ENCODE measurements at places on chromosomes 2 and 18.
A peak's percentile ranks its signal among the peaks of the same experiment; 100 is the strongest.

DNA sequence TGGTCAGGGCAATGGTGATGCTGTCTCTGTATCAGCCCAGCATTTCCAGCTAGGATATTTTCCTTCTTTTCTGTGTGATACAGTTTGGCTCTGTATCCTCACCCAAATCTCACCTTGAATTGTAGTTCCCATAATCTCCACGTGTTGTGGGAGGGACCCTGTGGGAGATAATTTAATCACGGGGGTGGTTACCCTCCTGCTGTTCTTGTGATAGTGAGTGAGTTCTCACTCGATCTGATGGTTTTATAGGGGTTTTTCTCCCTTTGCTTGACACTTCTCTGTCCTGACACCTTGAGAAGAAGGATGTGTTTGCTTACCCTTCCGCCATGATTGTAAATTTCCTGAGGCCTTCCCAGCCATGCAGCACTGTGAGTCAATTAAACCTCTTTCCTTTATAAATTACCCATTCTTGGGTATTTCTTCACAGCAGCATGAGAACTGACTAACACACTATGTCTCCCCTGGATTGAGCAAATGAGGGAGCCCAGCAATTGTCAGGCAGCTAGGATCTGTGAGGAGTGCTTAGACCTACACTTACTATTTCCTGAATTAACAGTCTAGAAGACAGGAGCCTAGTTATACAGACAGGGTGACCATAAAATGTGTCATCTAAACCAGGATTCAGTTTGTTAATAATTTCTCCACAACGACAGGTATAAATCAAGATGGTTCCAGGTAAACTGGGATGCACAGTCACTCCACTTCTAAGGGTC, 6.0 kb downstream of the SCN2A start:
- no peak for DNase-seq

- no peak for DNase-seq
Observed at GRCh38 chr2:17800693-17801458, 15.4 kb upstream of the MSGN1 start.

DNA sequence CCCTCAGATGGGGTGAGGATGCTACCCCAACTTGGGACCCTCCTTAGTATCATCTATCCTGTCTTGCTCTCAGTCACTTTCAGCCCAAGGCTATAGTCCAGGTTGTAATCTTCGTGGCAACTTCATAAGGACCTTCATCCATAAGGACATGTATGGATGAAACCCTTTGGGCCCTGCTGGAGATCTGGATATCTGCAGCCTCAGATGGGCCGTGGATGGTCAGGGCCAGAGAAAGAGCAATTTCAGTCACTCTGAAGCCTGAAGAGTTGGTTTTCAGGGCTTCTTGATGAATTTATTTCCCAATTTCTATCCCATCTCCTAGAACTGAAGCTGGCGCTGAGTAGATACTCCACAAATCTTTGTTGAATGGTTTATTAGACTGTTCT, 28.7 kb downstream of the RHOB start:
- DNase-seq, result no peak

DNA sequence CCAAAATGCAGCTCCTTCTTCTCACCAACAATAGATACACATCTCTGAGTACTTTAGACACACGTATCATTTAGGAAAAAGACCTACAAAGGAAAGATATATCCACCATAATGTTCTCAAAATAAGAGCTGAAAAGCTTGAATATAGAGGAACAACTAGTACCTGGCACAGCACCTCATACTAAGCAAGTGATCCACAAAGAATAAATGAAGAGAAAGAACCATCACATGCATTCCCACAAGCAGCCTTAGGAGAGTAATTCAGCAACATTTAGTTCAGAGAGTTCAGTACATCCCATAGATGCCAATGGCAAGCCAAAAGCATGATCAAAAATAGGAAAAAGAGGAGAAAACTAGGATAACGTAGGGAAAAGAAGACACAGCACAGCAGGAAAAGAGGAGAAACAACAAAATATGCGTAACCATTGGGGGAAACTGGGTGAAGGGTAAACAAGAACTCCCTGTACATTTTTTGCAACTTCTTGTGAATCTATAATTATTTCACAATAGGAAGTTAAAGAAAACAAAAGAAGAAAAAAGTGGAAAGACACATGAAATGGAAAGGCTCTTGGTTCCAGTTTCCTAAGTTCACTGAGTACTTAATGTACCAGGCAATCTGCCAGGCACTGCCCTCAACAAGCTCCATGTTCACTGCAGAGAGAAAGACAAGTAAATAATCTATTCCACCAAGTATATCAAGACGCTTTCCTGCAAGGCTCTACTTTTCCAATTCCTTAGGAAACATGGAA, 22.3 kb downstream of the CLASP1 start:
- DNase-seq, result no peak

DNA sequence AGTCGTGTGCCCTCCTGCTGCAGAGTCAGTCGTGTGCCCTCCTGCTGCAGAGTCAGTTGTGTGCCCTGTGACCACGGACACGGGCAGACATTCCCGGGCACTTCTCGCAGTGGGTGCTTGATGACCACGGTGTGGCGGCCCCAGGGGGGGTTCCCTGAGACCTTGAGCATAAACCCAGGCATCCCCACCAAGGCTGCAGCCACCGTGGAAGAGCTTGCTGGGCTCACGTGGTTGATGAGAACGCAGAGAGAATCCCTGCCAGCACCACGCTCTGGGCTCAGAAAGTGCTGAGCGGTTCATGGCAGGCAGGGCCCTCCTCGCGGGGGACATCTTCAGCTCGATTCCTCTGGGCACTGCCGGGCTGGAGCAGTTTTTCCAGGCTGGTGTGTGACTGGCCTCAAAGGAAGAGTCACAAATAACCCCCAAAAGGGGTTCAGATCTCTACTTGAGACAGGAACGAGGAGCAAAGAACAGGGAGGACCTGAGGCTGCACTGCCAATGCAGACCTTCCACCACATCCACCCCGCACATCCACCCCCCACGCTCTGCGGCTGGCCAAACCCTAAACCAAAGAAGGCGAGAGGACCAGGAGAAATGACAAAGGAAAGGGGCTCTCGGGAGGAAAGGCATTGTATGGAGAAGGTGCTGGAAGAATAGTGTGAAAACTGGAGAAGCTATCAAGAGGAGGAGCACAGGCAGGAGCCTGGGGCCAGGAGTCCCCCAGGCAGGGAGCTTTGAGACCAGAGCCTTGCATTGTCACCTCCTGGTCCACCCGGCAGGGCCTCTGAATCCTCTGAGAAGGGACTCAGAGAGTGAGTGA, 8.4 kb upstream of the PER2 start:
- no peak for DNase-seq

DNA sequence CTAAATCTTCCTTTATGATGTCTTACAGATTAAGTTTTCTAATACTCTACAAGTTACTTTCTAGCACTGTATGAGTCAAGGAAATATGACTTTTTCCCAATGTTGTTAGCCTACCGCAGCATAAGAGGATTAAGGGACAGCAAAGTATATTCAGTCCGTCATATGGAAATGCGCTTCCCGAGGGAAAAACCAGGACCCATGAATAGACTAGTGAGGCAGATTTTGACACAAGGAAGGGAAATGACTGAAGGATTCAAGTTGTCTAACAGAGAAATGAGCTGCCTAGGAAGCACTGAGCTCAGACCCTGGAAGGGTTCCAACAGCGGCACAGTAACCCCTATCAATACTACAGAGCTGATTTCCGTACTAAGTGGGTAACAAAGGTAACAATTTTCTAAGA, 12.0 kb downstream of the SEPTIN10 start:
- no peak for DNase-seq

DNA sequence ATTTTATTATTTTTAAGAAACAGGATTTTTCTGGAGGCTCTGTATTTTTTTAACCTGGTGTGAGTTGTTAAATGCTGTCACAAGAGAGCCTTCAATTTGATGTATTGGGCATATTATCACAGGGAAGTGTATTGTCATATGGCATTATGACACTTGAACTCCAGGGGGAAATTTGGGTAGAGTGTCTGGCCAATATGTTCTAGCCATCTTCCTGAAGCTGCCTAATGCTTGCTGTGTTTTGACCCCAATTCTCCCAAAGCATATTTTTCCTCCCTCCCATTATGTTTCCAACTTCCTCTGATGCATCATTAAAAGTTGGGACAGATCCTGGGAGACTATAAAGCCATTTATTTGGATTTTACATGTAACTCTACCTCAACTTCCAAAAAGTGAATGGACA, 214.1 kb upstream of the SESTD1 start:
- no peak for DNase-seq

GRCh38 chr2:20931346-20931745, 108.4 kb upstream of the LDAH start:
- DNase-seq, result no peak

- DNase-seq, result no peak
Observed at GRCh38 chr2:218083352-218083676, 14.3 kb downstream of the RUFY4 start.

- DNase-seq, result no peak
Observed at GRCh38 chr2:24793761-24794435, 673 bp downstream of the CENPO start.

- no peak for DNase-seq
Observed at GRCh38 chr2:82282111-82282882, 1977.7 kb upstream of the LRRTM1 start.

GRCh38 chr2:109324861-109325260, 195.9 kb downstream of the SH3RF3 start:
- DNase-seq, result no peak

DNA sequence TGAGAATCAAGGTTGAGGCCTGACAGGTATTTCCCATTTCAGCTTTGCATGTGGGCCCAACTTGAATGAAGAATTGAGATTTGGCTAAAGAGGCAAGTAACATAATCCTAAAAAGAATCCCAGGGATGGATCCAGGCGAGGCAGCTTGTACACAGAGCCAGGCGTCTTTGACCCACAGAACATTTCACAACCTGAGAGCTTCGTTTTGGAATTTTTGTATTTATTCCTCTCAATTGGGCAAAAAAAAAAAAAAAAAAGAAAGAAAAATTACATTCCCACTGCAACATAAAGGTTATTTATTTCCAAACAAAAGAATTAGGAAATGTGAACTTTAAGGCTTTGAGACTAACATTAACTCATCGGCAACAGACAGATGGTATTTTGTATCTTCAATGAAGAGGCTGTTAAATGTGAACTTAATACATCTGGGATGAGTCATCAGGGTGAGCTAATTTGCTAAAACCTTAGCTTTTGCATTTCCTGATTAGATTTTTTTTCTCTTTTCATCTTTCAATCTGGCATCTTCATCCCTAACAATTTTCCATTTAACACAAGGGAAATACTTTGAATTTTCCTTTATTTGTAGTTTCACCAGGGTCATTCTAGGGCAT, 478.5 kb upstream of the TNP1 start:
- no peak for DNase-seq

- no peak for DNase-seq
Observed at GRCh38 chr2:84631047-84631446, 114.7 kb downstream of the DNAH6 start.

DNA sequence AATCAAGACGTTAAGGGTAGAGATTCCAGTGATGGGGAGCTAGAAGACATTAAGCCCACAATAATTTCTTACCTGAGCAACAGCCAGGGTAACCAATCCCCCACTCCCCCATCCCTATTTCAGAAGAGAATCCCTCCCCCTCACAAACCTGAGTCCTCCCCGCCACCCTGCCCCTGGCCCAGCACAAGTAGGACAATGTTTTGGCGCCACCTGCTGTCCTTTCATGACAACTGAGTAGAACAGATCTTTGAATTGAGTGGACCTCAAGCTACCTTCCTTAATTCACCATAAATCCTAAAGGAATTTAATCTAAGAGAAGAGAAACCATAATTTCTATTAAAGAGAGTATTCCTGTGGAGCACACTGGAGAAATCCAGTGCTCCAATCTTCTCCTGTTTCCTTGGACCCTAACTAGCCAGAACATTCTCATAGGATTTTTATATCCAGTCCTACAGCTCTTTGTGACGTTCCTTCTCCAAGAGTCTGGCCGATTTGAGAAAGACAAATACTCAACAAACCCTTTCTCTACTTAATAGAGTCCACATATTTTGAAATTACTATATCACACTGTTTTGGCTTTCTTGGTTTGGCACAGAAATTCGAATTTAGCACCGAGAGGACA, 41.1 kb downstream of the NHEJ1 start:
- peak; percentile 56 for DNase-seq

- DNase-seq, result no peak
Observed at GRCh38 chr2:118880501-118880900, 33.1 kb upstream of the EN1 start.

DNA sequence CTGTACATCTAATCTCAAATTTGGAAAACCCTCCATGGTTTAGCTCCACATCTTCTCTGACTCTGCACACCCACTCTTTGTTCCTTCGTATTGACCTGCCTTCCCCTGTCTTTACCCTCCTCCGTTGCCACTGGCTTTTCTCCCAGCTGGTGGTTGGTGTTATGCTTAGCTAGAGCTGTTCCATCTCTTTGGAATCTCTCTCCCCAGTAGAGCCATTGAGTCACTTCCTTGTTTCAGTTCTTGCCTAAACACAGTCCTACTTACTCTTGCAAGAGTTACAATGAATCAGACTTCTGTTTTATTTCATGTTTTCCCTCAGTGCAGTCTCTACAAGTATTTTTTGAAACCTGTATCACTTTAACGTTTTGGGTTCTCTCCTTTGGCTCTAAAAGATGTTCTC, 263.9 kb downstream of the LTBP1 start:
- no peak for DNase-seq

- no peak for DNase-seq
Observed at GRCh38 chr2:216583147-216583546, 50.1 kb upstream of the IGFBP2 start.

GRCh38 chr2:227942965-227943364, 71.5 kb downstream of the DAW1 start:
- no peak for DNase-seq

DNA sequence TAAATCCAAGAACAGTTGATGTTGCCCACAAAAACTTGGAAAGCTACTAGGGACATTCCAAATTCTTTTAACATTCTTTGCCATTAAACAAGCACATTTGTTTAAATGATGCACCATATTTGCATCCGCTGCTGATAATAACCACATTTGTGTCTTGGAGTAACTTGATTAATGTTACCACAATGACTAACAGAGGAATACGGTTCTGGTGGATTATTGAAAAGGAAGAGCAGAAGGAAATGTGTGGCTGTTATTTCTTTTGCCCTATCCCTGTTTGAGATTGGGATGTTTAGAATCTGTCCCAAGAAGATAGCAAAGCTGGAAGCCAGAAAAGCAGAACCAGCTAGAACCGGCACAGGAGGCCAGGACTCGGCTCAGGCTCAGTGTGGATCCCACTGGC, 39.2 kb upstream of the RASGRP3 start:
- DNase-seq, result no peak

- no peak for DNase-seq
Observed at GRCh38 chr2:34107811-34108210, 508.7 kb upstream of the FAM98A start.

- no peak for DNase-seq
Observed at GRCh38 chr18:47513614-47514013, 262.2 kb upstream of the SKOR2 start.

DNA sequence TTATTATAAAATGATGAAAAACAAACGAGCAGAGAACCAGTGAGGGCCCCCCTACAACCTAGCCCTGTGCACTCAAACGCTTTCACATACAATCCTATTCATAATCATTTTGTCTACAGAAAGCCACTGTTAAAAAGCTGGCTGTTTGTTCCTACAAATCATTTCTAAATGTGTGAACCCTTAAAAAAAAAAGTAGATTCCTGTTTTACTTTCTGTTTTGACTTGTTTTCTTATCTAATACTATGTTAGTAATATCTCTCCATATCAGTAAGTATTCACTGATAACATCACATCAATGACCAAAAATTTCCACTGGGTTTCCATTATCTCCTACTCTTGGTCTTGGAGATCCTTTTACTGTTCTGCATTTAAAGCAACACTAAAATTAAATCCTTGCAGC, 128.8 kb upstream of the TTC39C start:
- DNase-seq, result no peak
